ENCODE measurements at places on chromosomes 2 and 18.

DNA sequence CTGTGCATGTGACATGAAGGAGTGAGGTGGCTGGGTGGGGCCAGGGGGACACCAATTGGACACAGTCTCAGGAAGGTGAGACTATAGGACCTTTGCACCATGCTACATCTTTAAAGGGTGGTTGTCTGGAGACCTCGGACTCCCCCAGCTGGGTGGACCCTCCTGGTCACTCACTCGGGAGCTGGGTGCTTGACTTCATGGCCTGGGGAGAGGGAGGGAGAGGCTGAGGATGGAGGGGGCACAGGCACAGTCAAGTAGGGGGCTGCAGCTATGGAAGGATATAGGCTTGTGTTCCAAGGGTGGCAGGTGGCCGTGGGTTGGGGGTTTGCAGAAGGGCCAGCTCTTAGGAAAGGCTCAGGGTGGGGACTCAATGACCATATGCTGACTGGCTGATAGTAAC lies 7.1 kb upstream of the CELF4 start:
- no peak for DNase-seq

DNA sequence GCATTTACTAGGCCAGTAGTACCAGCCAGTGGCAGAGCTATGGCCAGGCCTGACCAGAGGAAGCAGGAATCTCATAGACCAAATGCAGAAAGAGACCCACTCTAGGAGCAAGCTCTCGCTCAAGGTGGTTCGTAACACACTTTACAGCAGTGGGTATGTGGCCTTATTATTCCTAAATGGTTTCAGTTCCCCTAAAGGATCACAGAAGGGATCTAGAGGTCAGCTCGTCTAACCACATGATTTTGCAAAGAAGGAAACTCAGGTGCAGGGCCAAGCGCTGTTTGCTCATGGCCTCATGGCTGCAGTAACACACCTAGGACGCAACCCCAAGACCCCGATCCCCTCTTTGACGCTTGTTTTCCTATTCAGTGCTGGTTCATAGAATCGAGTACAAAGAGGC lies 65.5 kb upstream of the ATG16L1 start:
- DNase-seq: no peak

GRCh38 chr18:7358989-7359726 lies 128.3 kb downstream of the LRRC30 start:
- DNase-seq: no peak

- no peak for DNase-seq
Observed at GRCh38 chr2:96859099-96859649, 1.4 kb upstream of the ANKRD39 start.

DNA sequence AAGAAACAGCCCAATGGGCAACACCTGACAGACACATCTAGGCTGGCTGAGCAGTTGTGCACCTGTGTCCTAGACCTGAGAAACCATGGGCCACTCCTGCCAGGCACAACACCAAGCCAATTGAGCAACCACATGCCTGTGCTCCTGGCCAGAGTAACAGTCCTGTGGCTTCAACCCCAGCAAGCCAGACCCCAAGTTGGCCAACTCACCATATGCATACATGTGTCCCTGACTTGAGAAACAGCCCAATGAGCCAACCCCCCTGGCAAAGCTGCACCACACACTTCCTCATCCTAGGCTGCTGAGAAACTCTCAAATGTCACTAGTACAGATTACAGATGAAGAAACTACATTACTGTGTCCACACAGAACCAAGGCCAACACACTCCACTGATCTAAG lies 36.6 kb downstream of the USP34 start:
- DNase-seq: no peak

GRCh38 chr2:143933946-143934569 lies 585.9 kb downstream of the ZEB2 start:
- no peak for DNase-seq

- no peak for DNase-seq
Observed at GRCh38 chr2:44537264-44537663, 175.5 kb downstream of the CAMKMT start.

GRCh38 chr18:25256439-25256838 lies 95.5 kb downstream of the ZNF521 start:
- no peak for DNase-seq

DNA sequence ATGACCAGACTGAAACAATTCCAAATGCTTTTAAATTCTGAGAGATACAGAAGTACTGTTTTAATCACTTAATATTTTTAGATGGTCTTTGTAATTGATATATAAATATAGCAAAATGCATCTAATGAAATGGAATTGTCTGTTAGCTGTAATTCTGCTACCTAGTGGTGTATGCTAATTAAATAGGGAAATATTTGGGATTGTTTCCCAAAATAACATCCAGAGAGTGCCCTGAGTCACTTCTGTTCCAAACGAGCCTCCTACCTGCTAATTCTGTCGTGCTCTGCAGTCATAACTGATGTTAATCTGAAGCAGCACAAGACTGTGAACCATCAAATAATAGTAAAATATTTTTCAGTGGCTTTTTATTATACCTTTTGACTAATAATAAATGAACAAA lies 71.4 kb upstream of the NOSTRIN start:
- no peak for DNase-seq

GRCh38 chr2:65357959-65358294 lies 74.5 kb downstream of the SPRED2 start:
- no peak for DNase-seq

- peak; percentile 58 for DNase-seq
Observed at GRCh38 chr18:56402872-56403516, 235.4 kb downstream of the TXNL1 start.
